ENCODE measurements at places on chromosomes 5 and 9.
A peak's percentile ranks its signal among the peaks of the same experiment; 100 is the strongest.

- no peak for DNase-seq
These were observed 112.0 kb downstream of the VAV2 start for GRCh38 chr9:133880136-133880535.

GRCh38 chr5:151240924-151241635 is 11.9 kb upstream of the GM2A start:
- no peak for DNase-seq

- no peak for DNase-seq
These were observed 46.7 kb downstream of the ROR2 start for GRCh38 chr9:91903126-91903911.

DNA sequence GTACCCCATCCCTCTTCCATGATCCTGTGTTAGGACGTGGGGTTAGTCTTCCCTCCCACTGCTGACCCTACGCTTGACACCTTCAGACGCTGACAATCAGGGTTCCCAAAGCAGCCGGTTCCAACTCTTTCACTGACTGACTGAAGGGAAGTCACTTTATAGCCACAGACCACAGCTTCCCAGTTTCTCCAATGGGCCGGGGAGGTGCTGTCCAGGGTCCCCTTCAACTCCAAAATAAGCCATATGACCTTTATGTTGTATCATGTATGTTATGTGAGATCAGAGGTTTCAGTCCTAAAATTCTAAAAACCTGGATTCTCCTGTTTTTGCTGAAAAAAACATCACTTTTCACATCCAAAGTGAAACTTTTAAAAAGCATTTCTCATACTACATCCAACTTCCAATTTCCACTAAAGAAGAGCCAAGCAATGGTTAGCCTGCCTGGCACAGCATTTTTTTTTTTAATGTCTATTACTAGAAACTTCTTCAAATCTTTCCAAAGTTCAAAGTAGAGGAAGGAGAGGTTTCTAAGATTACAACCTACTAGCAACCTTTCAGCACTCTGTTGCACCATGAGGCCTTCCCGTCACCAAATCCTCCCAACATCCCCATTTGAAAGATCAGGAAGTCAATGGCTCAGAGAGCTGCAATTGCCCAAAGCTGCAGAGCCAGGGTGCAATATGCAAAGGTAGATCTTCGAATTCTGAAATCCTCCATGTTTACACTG is 5.2 kb downstream of the EPB41L4B start:
- DNase-seq: no peak

- no peak for DNase-seq
These were observed 28.6 kb upstream of the CPEB4 start for GRCh38 chr5:173859408-173860159.

DNA sequence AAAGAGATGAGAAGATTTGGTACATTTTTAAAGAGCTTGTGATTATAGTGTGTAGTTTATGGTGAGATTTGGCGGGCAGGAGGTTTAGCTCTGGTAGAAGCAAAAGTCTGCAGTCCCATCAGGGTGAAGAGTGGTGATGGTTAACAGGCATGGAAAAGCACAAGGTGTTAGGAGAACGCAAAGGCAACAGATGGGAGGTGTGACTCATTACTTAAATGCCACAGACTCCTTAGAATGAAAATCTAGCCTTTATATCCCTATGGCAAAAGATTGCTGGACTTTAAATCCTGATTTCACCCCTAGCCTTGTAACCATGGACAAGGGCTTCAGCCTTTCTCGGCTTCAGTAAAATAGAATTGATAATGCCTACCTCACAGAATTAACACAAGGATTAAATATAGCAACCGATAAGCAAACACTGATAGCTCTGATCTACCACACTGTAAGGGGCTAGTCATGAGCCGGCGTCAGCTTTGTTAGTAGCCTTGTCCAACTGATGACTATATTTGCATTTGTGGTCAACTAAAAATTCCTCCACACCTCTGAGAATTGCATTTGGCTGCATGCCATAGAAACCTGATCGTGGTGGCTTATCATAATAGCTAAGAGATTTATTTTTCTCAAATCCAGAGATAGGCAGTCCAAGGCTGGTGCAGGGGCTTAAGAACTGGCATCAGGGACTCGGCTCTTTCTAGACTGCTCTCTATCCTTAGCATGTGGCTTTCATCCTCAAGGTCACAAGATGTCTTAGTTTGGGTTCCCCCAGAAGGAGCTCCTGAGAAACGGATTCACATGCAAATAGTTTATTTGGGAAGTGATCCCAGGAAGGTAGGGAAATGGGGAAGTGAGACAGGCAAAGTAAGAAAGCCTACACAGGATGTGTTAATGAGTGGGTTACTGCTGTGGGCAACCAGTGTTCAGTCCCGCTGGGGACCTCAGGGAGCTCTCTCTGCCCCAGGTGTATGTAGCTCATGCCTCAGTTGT is 19.6 kb downstream of the MFAP3 start:
- no peak for DNase-seq

- DNase-seq: peak; percentile 28
These were observed 113.2 kb downstream of the TLE4 start for GRCh38 chr9:79684711-79685575.

GRCh38 chr5:58687079-58687478 is 104.2 kb downstream of the RAB3C start:
- no peak for DNase-seq

DNA sequence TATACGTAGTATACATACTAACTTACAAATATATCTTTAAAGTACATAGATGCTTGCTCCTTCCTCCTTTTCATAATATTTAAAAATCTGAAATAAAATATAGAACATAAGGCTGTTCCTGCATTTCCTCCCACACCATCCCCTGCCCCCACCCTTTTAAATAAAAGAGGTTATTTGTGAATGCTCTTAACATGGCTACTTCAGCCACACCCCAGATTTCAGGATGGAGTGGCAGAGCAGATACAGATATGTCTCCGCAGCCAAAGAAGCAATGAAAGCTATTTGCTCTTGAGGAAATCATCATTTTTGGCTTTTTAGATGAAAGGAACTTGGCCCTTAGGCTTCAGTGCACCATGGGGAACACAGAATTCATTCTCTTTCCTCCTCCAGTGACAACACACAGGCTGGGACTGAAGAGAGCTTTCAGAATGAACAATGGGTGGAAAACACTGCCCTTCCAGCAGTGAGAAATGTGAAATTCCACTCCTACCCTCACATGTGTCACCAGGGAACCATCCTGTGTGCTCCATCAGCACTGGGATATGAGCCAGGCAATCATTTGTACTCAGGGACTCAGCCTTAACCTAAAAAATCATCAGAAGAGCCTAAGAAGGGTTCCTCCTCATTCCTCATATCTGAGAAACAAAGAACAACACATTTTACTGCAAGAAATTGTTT is 134.3 kb downstream of the PPP2R2B start:
- DNase-seq: no peak

DNA sequence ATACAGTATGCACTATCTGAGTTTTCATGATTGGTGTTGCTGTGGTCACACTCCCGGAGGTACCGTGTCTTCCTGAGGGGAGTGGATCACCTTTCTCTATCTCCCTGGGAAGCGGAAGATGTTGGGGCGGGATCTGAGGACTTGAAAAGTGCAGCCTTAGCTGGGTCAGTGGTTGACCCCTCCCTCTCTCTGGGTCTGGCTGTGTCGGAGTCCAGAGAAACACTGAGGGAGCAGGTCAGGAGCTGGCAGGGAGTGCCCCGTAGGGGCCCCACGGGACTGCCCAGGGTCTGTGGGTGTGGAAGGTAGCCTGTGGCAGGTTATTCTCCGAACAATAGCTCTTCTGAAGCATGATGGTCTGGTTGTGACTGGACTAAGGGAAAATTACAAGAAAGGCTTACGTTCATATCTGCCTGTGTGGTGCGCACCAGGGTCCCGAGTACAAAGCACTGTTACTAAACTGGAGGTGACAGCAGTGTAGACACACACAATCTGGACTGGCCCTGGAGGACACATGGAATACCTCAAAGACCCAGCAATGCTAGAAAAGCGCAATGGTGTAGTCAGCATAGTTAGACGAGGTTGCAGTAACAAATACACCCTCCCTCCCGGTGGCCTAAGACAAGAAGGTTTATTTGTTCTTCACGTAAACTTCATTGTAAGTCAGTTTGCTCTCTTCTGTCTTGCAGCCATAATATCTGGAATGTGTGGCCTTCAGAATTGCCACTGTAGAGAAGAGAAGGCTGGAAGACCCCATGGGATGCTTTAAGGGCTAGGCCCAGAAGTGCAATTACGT is 9.4 kb upstream of the ZFP62 start:
- DNase-seq: no peak

- DNase-seq: peak; percentile 34
These were observed 199.4 kb downstream of the ESM1 start for GRCh38 chr5:54785729-54786591.

DNA sequence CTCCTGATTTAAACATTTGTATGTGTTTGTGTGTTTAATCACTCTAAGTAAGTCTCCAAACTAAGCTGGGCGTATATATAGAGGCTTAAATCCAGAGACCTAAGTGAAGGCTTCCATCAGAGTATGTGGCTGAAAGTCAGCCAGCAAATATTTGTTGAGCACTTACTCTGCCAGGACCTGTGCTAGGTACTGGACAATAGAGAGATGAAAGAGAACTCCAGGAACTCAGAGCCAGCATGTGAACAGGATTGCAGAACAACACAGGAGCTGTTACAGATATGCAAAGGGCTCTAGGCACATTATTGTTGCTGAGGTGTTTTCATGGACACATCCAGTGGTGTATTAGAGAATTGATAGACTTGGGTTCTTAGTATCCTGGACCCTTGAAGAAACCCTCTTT is 4.7 kb upstream of the BNIP1 start:
- DNase-seq: no peak

- no peak for DNase-seq
These were observed 871 bp downstream of the GLE1 start for GRCh38 chr9:128505414-128505765.

GRCh38 chr5:125189531-125189941 is 443.1 kb upstream of the ZNF608 start:
- DNase-seq: no peak

DNA sequence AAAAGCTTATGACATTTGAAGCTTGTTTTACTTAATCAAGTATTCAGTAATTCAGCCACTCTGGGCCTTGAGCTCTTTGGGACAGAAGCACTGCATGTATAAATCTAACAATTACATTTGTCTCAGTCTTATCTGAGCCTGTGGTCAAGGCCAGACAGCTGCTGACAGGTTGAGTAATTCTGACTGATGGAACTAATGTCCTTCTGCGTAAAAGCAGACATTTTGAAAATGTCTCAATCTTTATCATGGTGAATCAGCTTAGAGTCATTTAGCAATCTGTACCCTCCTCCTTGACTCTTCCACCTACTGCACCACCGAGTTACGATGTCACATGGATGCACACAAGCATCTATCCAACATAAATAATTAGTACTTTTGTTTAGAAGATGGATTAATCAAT is 400.0 kb downstream of the ARRDC3 start:
- DNase-seq: no peak

- no peak for DNase-seq
These were observed 3.1 kb downstream of the EIF4E1B start for GRCh38 chr5:176633598-176633997.

- DNase-seq: no peak
These were observed 48.6 kb downstream of the UBE2QL1 start for GRCh38 chr5:6497262-6497661.

DNA sequence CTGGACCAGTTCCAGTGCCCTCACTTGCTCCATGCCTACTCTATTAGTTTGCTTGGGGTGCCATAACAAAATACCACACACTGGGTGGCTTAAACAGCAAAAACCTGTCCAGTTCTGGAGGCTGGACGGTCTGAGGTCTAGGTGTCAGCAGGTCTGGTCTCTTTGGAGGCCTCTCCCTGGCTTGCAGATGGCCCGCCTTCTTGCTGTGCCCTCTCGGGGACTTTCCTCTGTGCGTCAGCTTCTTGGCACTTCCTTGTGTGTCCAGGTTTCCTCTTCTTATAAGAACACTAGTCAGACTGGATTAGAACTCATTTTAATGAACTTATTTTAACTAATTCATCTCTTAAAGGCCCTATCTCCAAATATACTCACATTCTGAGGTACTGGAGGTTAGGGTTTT is 97.2 kb downstream of the CARTPT start:
- no peak for DNase-seq

DNA sequence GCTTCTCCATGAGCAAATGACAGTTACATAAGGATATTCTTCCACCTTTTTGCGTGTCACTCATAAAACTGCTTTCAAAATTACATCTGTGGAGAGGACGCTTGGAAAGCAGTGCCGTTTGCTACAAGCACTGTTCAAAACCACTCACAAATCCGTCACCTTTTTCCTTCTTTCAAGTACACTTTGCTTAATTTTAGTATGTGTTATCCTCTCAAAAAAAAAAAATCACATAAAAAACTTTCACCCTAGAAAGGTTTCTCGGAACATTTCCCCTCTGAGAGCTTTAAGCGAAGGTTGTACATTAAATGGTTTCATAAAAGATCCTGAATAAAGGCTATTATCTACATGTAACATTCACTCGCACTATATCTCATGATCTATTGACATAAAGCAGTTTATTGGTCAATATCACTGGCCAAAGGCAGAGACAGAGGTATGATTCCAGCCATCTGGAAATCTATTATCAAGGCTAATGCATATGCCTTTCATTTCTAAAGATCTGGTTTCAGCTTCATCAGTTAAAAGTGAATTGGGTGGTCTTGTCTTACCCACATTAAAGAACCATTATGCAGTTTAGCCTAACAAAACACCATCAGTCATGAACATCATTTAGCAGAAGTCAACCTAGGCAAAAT is 163.6 kb downstream of the ENC1 start:
- no peak for DNase-seq

DNA sequence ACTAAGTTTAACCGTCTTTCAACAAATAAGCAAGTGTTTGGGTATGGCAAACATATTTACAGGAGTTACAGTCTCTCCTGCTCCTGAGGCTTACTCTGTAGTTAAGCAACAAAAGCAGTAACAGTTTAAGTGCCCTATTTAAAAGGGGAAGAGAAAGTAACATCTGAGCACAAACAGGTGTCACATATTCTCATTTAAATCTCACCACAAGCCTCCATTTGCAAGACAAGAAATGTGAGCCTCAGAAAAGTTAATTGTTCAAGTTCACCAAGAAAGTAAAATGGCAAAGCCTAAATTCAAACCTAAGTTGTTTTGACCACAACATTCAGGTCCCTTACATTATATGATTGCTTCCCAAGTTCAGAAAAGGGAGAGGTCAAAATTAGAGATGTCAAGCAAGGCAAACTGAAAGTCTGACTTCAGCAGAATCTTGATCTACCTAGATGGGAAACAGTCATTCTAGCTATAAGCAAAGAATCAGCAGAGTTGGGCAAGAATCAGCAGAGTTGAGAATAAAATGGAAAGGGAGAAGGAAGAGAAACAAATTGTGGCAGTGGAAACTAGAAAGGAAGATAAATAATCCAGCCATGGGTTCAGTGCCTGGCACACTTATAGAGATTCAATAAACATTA is 93.4 kb downstream of the STRBP start:
- DNase-seq: no peak

GRCh38 chr9:5536684-5537083 is 26.4 kb downstream of the PDCD1LG2 start:
- DNase-seq: no peak

- no peak for DNase-seq
These were observed 56.9 kb upstream of the RASA1 start for GRCh38 chr5:87210743-87211142.

DNA sequence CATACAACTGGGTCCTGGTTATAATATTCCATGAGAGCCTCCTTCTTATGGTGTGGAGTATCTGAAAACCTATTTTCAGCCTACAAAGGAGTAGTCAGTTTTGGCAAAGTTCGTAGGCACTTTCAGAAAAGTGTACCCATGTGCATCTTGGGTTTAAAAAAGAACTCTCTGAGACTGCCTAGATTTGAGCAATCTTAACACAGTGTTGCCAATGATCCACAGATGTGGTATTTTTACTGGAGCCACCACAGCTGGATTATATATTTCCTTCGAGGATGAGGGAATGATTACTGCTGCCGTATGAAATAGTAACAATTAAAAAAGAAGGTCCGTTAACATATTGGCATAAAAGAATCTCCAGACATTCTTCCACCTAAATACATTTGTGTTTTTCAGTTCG is 1.1 kb downstream of the PALM2AKAP2 start:
- DNase-seq: no peak

Measured in hypothalamus (tissue), 51 donors.